ENCODE measurements at places on chromosomes 12 and 14.

DNA sequence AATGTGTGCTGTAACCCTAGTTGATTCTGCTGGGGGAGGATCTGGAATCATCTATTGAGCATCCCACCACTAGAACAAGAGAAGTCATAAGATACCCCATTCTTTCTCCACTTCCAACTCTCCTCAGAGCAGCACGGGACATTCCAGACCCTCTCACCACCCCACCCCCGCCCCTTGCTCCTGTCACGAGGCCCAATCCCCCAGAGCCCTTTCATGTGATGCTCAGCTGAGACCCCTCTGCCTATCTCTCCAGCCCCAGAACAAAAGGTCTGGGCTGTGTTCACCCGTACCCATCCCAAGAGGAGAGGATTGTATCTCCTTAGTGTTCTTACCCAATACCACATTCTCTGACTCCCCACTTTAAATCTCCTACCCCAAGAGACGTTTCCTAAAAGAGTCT is 602 bp downstream of the PMEL start:
- DNase-seq: no peak

DNA sequence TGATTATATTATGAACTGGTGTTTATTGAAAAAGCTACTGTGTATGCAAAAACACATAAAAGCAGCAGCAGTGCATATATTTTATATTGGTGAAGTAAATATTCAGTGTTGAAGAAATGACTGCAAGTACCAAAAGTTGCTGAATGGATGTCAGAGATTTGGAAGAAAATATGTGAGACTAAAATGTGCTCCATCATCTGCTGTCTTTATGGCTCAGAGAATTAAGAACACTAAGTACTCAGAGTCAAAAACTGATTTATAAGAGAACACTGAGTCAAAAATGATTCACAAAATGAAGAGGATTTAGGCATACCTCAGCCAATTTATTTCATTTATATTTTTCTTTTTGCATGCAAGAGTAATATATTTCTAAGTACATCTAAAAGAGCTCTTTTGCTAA is 86.3 kb upstream of the PDZRN4 start:
- DNase-seq: no peak

DNA sequence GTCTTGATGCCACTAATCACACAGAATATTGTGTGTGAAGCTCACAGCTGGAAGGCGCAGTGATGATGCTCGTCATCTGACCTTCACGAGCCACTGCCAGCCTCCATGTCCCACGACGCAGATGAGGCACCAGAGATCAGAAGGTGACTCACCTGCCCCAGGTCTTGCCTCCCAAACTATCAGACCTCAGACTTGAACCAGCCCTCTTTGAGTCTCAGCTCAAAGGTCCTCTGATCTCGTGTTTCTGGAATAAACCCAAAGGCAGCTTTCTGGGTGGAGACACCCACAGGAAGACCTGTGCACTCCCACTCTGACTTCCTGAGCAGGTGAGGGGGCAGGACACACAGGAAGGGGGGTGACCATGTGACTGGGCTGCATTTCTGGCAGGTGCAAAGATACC is 19.6 kb upstream of the CHGA start:
- no peak for DNase-seq

- no peak for DNase-seq
These were observed 37.5 kb upstream of the FZD10 start for GRCh38 chr12:130124605-130125244.

GRCh38 chr12:57604454-57604991 is at the start of gene DTX3:
DTX3 (plus strand) TSS chr12:57604824; CDS start chr12:57606518, 1,694 bp downstream.
- no peak for DNase-seq

DNA sequence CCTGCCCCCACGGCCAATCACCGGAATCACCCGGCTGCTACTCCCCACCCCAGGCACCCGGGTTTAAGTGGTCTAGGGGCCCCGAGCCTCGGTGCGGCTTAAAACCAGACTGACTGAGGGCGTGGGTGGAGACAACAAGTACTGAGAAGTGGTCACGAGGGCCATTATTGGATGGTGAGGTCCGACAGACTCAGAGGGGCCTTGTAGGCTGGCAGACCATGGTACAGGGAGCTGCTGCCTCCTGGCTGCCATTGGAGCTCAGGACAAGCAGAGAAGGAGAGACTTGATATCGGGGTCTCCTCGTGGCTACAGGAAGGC is 54.1 kb downstream of the FBRSL1 start:
- no peak for DNase-seq

DNA sequence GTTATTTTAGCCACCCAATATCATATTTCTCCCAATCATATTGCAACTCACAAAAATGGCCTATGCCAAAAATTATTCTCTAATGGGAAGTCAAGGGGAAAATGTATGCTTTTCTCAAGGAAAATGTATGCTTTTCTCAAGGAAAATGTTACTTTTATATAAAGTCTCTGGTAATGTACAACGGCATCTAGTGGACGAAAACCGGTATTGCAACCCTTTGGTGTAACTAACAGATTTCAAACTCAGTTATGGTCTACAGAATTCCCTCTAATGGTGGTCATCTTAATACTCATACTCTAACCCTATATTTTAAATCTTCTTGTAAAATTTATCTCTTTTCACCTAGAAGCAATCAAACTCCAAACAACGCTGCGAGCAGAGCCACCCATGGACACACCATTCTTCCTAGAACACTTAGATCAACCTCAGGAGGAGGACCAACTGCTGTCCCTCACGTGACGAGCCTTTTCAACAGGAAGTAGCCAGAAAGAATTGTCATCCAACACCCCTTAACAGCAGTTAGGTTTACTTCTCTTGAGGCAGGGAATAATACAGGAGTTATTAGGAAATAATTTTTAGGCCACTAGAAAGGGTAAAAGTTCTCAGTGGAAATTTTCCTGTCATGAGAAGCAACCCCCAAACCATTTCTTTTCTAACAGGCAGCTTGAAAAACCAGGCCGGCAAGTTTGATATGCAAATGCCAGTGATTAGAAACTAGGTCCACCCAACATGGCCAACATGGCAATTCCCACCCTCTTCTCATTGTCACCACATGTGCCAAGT is 20.1 kb downstream of the APOBEC1 start:
- DNase-seq: no peak

- no peak for DNase-seq
These were observed 4.8 kb downstream of the RASSF9 start for GRCh38 chr12:85831327-85831990.

DNA sequence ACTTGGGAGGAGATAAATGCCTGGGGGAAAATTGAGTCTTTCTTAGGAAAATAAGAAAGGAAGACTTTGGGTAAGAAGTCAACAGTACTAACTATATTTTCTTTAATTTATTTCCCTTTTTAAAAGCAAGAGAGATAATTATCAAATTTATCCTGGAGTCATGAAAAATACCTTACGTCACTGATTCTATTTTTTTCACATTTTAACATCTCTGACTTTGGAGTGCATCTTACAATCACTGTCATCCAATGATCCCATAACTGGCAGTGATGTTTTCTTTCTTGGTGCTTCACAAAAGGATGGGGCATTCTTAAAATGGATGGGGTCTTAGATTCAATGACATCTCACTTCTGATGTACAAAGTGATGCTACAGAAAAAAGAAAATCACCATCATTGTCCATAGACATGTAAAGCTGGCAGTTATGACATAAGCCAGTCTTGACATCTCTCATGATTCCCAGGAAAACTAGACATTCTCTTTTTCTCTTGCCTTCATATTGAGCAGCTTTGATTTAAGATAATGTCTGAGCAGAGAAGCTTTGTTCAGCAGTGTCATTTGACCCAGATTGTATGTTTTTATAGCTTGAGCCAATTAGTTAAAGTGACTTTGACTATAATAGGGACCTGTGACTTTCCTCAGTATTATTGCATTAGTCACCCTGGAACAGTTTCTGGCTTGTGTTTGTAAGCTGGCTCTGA is 236.2 kb downstream of the EGLN3 start:
- DNase-seq: no peak

DNA sequence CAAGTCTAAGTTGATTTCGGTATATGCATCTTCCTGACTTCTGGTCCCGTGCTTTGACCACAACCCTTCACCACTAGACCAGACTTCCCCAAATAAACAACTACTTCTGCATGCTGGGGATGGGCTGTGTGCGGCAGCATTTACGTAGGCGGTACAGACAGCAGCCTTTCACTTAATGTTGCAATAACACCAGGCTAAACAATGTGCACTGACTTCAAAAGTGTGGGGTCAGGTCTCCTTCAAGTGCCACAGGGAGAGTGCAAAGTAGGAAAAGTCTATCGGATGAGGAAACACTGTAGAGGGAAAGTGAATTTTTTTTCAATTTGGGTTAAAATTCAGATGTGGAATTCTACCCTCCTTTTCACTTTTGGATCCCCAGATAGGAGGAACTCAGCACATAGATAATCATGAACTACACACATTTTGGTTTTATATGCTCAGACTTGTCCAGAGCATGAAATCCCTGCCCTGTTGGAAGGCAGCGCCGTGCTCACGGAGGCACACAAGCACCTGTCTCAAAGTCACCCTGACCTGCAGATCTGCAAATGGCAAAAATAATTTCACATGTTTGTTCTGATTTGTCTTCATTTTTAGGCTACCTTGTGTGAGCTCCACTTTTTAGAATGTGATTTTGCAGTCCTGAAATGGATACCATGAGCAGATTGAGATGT is 3.6 kb upstream of the FOS start:
- no peak for DNase-seq

Measured in activated T-helper 1 cell treated with anti-CD3 and anti-CD28 coated beads, Interleukin-2, amount 50 U/mL, for 16 hours (primary cell).